ENCODE measurements at places on chromosomes 1 and 21.

DNA sequence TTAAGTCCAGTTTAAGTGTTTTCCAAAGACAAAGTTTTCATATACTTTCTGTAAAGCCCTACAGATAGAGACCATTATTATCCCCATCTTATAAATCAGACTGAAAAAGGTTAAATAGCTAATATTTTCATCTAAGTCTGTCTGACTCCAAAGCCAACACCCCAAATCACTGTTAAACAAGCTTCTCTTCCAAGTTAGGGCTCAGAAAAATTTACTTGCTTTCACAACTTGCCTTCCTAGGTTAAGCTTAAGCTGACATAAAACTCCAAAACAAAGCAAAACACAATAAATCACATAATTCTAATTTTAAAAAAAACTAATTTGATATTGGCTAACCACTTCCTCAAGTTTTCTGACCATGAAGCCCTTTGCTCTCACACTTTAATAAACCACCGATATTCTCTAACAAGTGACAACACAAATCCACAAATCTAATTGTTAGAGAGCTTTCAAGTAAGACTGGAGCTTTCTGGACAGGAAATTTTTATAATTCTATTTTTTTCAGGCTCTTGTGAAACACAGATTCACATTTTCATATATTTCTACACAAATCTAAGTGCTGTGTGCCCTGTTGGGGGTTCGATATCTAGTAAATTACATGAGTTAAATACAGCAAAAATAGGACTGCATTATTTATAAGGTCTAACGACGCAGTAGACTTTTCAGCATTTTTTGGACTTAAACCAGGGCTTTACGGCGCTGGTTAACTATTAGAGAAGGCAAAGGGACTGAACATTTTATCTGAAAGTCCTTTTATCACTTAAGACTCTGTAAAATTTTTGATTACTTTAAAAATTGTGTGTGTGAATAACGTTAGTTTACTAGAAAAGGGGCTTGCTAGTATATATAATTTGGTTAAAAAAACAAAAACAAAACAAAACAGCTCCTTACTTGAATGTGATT lies 2.1 kb downstream of the GNG12 start:
- no peak for DNase-seq

- no peak for DNase-seq
Observed at GRCh38 chr1:229894532-229894931, 172.5 kb upstream of the GALNT2 start.

DNA sequence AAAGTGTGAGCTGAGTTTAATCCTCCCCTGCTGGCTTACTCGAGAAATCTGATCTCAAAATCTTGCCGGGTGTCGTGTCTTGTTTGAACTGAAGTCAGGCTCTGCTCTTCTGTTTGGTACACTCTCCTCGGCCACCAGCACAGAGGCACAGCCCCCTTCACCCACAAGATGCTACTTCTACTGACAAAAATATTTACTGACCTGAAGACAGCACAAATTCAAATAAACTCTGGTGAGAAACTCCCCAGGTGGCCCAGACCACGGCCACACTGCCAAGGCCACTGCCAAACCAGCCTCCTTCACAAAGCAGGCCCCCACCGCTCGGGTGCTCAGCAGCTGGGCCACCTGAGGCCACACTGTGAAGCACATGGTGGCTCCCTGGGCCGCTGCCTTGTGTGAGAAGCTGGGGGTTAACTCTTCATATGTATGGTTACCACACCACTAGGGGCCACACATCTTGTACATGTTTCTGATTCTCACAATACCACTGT lies 80.6 kb downstream of the TGFBR3 start:
- no peak for DNase-seq

- no peak for DNase-seq
Observed at GRCh38 chr1:27535386-27535785, 45.4 kb upstream of the WASF2 start.

DNA sequence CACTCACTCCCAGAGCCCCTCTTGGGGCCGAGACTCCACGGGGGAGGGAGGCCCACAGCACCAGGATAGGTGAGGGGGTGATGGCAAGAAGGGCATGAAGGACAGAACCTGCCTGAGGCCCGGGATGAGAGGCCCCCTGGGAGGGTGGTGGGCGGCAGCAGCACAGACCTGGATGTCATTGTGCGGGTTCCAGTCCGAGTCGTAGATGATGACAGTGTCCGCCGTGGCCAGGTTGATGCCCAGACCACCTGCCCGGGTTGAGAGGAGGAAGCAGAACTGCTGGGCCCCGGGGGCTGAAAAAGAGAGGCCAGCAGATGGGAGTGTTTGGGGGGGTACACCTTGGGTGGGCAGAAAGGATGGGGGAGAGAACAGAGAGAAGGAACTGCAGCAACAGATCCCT lies 50.1 kb downstream of the CHD5 start:
- no peak for DNase-seq

GRCh38 chr1:247324923-247325322 lies 6.7 kb downstream of the ZNF496 start:
- no peak for DNase-seq

- DNase-seq, result no peak
Observed at GRCh38 chr21:18987520-18988026, 584.0 kb upstream of the TMPRSS15 start.

- DNase-seq, result no peak
Observed at GRCh38 chr1:17923666-17924065, 168.5 kb downstream of the ACTL8 start.

DNA sequence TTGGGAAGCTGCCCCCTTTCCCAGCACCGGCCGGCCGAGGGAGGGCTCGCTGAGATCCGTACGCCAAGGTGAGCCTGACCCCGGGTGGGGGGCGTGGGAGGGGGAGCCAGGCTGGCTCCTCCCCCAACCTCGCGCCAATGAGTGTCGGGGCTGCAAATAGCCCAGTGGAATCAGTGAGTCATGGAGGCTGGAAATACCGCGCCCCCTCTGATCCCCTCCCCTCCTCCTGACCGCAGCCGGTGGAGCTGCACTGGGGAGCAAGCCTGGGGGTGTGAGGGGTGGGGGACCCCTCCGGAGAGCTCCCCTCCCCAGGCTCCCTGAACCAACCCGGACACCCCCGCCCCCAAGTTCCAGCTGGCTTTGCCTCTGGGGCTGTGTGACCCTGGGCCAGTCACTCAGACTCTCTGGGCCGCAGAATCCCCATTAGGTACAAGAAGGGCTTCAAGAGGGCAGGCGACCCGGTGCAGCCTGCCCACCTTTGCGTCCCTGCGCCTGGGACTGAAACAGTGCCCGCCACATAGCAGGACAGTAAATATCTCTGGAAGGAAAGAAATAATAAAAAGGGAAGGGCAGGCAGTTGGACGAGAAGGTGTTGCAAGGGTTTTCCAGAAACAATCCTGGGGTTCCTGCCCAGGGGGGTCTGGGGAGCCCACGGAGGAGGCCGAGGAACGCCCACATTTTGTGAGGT lies 4.5 kb downstream of the HSPB7 start:
- DNase-seq, result peak; percentile 36

DNA sequence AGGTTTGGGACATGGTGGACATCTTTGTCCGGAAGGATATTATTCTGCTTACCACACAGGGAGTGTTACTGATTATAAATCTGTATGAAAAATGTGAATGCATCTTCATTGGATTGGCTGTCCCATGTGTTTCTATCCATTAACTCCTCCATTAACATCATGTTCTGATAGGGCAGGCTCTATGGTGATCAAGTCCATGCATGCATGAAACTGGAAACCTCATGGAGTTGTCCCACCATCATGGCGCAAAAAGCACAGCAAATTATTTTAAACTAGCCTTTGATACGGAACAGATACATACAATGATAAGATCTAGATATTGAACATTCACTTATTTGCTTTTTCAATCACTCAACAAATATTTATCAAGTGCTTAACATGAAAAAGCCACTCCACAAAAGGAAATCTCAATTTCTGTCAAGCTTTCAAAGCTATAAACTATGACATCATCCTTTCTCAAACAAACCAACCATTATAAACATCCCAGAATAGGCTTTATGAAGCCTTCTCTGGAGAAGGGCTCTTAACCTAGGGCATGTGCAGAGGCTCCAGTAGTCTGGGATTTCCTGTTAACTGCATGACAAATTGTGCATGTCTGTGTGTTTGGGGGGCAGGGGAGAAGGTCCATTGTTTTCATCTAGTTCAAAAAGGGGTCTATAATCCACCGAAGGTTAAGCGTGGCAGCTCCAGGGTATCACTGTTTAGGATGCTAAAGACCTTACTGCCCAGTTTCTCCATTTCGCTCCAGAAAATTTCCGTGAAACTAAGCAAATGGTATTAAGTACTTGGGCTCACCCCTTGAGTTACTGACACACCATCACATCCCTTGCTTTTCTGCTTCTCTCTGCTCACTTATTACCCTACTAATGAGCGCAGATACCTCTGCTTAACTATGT lies 46.1 kb downstream of the ADAMTS1 start:
- DNase-seq, result no peak

- DNase-seq, result no peak
Observed at GRCh38 chr1:180909005-180909414, 3.7 kb upstream of the KIAA1614 start.

DNA sequence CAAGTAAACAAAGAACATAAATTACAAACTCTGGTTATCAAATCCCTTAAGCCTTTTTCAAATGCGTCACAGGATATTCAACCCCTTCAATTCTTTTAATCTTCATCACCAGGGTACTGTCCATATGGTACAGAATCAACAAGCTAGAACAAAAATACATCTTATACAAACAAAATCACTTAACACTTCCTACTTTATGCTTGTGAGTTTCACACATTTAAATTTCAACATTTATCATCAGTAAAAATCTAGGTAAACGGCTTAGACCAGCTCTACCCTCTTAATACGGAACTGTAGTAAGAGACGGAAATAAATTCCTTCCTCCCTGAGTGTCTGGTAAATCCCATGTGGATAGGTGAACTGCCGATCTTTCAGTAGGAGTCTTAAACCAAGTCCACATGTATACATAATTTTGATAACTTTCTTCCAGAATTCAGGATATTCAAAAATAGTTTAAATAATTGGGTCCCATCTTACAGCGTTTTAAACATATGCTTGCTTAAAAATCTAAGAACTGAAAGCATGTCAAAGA lies 1.0 kb downstream of the CCDC181 start:
- no peak for DNase-seq

DNA sequence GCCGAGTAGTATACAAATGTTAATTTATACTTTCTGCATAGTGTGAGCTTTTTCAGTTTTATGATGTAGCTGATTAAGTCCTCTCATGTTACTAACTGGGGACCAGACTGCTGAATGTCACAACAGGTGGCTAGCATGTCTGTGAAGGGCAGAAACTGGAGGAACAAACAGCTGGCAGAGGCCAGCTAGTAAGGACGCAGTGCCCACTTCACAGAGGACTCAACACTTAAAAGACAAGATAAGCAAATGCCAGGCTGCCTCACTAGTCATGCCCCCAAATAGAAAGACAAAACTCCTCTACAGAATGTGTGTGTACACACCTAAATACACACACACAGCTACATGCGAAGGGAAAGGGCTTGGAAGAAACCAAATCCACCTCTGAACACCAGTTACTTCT lies 73.8 kb upstream of the ZNF678 start:
- DNase-seq, result no peak

DNA sequence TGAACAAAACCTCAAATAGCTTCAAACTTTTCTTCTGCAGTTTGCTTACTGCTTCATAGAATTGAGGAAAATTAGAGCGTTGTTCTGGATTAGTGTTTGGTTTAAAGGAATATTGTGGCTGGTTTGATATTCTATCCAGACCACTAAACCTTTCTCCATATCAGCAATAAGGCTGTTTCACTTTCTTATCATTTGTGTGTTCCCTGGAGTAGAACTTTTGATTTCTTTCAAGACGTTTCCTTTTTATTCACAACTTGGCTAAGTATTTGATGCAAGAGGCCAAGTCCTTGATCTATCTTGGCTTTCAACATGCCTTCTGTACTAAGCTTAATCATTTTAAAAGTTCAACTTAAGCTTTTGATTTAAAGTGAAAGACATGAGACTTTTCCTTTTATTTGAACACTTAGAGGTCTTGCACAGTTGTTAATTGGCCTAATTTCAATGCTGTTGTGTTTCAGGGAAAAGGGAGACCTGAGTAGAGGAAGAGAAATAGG lies 359.1 kb downstream of the S1PR1 start:
- no peak for DNase-seq

DNA sequence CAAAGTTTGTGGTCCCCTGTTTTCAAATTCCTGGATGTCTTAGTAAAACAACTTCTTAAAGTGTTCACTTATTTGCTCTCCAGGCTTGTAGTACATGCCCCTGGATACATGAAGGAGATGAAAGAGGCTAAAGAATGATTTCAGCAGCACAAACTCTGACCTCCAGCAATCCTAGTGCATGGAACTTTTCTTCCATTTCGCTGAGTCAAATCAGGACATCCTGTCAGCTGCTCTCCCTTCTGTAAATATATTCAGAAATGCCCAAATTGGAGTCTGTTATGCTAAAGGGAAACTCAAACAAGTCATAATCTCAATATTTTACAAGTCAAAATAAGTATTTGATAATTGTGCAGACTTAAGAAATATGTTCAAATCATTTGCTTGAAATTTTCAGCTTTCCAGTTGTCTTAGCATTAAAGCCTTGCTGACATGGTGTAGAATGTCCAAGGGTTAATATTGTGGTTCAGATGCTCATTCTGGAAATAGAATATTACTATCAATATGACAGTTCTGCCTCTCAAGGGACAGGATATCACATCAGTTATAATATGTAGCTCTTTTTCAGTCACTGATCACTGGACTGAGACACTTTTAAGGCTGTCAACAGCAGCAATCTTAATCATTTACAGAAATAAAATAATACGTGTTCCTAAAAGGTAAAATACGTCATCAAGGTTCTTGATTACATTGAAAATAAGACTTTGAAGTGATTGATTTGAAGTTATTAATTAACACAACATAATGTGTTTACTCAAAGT lies 1157.3 kb downstream of the PLA2G4A start:
- DNase-seq, result no peak

- no peak for DNase-seq
Observed at GRCh38 chr21:16353764-16354163, 624.0 kb downstream of the USP25 start.

GRCh38 chr1:171953835-171954234 lies 112.5 kb downstream of the DNM3 start:
- no peak for DNase-seq

GRCh38 chr21:40751221-40751620 lies 95.7 kb downstream of the DSCAM start:
- DNase-seq, result no peak

GRCh38 chr1:10106241-10106640 lies 73.5 kb downstream of the UBE4B start:
- no peak for DNase-seq

- DNase-seq, result no peak
Observed at GRCh38 chr1:6358144-6358624, 35.4 kb downstream of the ACOT7 start.

GRCh38 chr1:6234502-6235295 lies 1.1 kb downstream of the ICMT start:
- no peak for DNase-seq

- DNase-seq, result no peak
Observed at GRCh38 chr1:5765997-5766913, 226.0 kb downstream of the NPHP4 start.

GRCh38 chr21:33211732-33212131 lies 18.0 kb upstream of the IFNAR2 start:
- no peak for DNase-seq

- DNase-seq, result no peak
Observed at GRCh38 chr1:164064501-164064900, 494.5 kb upstream of the PBX1 start.

- no peak for DNase-seq
Observed at GRCh38 chr21:40556442-40556968, 290.5 kb downstream of the DSCAM start.
